ENCODE measurements at places on chromosomes 7 and 10.

- no peak for DNase-seq
These were observed 6.0 kb downstream of the WDR37 start for GRCh38 chr10:1061930-1062774.

DNA sequence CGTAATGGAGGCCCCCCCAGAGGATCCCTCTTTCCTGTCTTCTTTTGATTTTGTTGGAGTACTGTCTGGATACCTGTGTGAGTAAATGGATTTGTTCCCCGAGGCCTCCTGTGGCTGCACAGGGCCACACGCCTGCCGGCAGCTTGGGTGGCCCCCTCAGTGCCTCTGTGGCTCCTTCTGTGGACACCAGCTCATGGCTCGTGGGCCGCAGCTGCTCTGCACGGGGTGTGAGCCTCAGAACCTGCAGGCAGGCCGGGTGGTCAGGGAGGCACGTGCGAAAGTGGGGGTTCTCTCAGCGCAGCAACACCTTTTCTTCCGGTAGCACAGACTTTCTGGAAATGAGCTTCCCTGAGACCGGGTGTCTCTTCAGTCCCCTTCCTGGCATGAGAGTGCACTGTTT, 70.3 kb downstream of the WDR37 start:
- no peak for DNase-seq

DNA sequence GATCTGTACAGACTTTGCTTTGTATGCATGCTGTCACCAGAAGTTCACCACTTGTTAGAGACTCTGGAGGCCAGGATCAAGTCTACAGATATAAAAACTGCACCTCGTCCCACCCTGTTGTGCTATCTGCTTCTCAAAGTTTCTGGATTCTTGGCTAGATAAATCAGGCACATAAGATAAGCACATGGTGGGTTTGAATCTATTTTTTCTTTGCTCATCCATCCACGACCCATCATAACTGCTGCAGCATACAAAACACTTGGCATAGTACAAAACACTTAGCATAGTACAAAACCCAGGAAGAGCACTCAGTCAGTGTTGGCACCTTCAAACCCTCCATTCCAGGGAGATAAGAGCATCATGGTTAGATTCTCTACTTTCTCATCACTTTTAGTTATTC, 42.4 kb upstream of the ANKRD1 start:
- DNase-seq = no peak

DNA sequence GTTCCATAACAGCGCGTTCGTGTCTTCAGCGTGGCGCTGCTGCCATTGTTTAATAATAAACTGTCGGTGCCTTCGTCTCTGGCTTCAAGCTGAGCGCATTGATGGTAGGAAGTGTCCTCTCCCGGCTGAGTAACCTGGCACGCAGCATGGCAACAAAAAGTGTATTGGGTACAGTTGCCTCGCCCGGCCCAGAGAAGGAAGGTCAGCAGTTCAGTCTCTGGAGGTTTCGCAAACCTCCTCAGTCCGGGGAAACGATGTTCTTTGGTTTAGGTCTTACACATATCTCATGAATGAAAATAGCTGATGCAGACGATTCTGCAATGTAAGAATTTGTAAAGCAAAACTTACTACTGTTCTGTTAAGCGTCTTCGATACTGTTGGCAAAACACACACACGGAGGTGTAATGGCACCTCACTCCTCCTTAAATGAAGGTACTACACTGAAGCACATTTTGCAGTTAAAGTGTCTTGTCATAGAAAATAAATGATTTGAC, 739 bp upstream of the CCDC186 start:
- DNase-seq = no peak

GRCh38 chr10:129799942-129800341, 164.1 kb downstream of the EBF3 start:
- no peak for DNase-seq

DNA sequence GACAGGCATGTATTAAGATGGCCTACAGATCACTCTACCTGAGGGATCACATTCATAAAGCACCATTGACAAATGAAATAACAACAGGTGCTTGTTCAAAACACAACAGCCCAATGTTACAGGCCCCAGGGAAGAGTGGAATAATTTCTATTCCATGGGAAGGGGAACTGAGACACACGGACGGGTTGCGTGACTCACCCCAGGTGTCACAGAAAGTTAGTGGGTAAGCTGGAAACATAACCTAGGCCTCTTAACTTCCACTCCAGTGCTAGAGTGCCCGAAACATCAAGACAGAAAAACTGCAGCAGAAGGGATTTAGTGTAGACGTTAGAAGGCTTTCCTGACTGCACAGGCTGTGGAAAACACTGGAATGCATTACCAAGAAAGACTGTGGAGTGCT, 48.3 kb downstream of the SLC37A3 start:
- DNase-seq = no peak

DNA sequence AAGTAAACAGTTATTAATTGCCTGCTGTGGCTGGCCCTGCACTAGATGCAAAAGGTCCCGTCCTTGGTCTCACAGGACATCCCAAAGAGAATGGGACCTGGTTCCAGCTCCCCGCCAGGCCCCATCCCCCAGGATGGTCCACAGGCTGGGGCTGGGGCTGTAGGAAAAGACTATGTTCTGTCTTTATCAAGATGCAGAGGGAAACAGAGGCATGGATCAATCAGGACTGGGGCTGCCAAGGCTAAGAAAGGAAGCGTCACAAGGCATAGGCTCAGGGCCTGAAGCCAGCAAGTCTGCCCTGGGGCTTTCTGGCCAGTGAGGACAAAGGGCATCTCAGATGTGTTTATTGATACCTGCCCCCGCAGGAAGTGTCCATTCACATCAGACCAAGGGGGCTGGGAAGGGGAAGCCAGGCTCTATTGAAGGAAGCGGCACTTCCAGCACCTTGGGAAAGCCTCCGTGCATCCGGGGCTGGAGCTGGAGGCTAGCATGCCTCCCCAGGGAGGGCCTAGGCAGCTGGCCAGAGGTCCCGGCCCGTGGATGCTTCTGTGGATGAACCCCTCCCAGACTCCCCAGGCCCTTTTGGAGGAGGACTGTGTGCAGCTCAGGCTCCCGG, 5.8 kb downstream of the VSIR start:
- DNase-seq = no peak

- DNase-seq = no peak
These were observed 638.2 kb upstream of the IGFBP3 start for GRCh38 chr7:46559194-46559832.

GRCh38 chr10:122990278-122990677, 10.1 kb downstream of the PSTK start:
- no peak for DNase-seq

GRCh38 chr7:151585744-151586393, 66.2 kb upstream of the RHEB start:
- no peak for DNase-seq

GRCh38 chr10:97307866-97308780, 10.9 kb upstream of the FRAT1 start:
- DNase-seq = no peak
